NCI-H1105 (cell line): ENCODE measurements at places on chromosomes 4 and X.

GRCh38 chrX:22629105-22629725 lies 356.5 kb downstream of the CBLL2 start:
- DNase-seq, result no peak

DNA sequence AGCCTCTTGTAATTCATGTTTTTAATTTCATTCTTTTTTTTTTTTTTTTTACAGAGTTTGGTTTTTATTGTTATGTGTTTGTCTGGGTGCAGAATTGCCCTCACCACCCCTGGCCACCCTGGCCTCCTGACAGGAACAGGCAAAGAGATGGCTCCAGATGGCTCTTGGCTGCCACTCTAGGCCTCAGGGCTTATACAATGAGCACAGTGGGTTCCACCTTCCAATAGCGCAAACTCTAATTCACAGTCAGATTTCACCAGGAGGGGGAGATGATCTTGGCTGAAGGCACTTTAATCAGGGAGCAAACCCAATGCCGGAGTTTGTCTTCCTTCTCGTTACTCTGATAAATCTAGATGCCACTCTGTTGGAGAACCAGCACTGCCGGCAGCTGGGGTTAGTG lies 24.8 kb downstream of the CPE start:
- peak; percentile 13 for DNase-seq

- no peak for DNase-seq
These were observed 42.7 kb downstream of the ASMT start for GRCh38 chrX:1657367-1658070.

DNA sequence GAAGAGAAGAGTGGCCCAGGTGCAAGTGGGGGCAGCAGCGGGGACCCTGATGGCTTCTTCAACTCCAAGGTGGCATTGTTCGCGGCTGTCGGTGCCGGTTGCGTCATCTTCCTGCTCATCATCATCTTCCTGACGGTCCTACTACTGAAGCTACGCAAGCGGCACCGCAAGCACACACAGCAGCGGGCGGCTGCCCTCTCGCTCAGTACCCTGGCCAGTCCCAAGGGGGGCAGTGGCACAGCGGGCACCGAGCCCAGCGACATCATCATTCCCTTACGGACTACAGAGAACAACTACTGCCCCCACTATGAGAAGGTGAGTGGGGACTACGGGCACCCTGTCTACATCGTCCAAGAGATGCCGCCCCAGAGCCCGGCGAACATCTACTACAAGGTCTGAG lies 11.4 kb downstream of the EFNB1 start:
- no peak for DNase-seq

GRCh38 chrX:153969904-153970356 lies 1.7 kb downstream of the HCFC1 start:
- peak; percentile 57 for DNase-seq

GRCh38 chrX:95884186-95884585 lies 800.5 kb upstream of the DIAPH2 start:
- DNase-seq, result no peak

GRCh38 chr4:2300431-2301224 lies 38.7 kb upstream of the MXD4 start:
- no peak for DNase-seq

GRCh38 chr4:22762548-22762947 lies 69.8 kb downstream of the GBA3 start:
- no peak for DNase-seq

DNA sequence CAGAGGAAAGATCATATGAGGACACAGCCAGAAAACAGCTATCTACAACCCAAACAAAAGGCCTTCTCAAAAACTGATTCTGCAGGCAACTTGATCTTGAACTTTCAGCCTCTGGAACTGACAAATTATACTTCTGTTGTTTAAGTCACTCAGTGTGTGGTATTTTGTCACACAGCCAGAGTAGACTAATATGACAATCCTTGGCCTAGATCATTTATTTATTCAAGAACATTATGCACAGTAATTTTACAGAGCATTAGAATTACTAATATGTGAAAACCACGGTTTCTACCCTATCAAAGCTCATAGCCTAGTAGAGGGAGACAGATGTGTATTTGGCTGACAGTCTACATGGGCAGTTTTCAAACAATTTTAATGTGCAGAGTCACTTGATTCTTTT lies 167.8 kb upstream of the PCDH18 start:
- DNase-seq, result no peak

GRCh38 chrX:50648156-50648555 lies 165.8 kb downstream of the SHROOM4 start:
- DNase-seq, result no peak

- DNase-seq, result no peak
These were observed 435.2 kb upstream of the AMOT start for GRCh38 chrX:113275804-113276203.

DNA sequence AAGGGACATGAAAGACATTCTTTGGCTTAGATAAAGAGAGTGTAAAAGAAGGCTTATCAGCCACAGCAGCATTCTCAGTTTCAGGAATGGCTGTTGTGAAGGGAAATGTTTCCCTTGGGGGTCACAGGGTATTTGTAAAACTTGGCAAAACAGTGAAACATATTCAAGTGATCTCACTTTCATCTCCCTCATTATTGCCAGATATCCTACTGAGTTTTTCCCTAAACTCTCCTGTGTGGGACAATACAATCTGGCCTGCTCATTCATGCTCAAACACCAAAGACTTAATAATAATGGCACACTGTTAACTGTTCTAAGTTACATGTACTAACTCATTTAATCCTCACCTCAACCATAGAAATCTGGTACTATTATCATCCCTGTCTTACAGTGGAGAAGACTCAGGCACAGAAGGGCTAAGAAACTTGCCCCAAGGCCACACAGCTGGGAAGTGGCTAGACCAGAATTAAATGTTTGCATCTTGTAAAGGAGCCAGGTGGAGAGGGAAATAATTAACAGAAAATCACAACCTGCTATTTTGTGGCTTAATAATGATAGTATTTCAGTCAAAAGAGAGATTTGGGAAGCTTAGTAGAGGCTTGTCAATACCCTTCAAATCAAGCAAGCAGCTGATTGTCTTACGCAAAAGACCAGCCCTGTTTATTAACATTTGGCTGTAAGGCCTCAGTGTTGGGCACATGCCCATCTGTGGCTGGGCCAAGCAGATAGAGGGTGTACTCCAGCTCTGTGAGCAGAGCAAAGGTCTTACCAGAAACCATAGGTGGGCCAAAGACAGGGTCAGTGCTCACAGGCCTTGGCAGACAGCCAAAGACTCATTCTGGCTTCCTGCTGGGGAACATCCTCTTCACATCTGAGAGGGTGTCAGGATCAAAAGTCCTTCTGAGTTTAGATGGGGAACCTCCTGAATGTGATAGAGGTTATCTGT lies 17.3 kb downstream of the SMPX start:
- DNase-seq, result no peak

GRCh38 chr4:14631806-14632440 lies 370.4 kb upstream of the CPEB2 start:
- no peak for DNase-seq

DNA sequence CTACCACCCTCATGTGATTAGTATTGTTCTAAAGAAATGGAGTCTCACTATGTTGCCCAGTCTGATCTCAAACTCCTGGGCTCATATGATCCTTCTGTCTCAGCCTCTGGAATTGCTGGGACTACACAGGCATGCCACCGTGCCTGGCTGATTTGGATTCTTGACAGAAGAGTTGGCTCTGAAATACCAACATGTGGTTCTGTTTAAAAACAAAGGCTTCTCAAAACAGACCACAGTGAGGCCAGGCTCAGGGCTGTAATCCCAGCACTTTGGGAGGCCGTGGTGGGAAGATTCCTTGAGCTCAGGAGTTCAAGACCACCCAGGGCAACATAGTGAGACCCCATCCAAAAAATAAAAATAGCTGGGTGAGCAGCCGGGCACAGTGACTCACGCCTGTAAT lies 126.7 kb downstream of the DHRSX start:
- no peak for DNase-seq

GRCh38 chr4:45530498-45530897 lies 593.4 kb downstream of the GABRG1 start:
- no peak for DNase-seq

GRCh38 chrX:65607070-65607742 lies 60.2 kb upstream of the MSN start:
- DNase-seq, result no peak

GRCh38 chr4:95761426-95761825 lies 78.5 kb upstream of the PDHA2 start:
- DNase-seq, result no peak
